ENCODE measurements at places on chromosomes 5 and 9. TPM values are rescaled to one million over a fixed set of nuclear protein-coding genes. Genes with fewer than 3 reads are reported as not detected.

- peak; percentile 88 for DNase-seq
Observed at GRCh38 chr5:10479154-10479721, 37.6 kb downstream of the ROPN1L start.

GRCh38 chr5:178433273-178433775 lies 156.9 kb downstream of the COL23A1 start:
- no peak for DNase-seq

DNA sequence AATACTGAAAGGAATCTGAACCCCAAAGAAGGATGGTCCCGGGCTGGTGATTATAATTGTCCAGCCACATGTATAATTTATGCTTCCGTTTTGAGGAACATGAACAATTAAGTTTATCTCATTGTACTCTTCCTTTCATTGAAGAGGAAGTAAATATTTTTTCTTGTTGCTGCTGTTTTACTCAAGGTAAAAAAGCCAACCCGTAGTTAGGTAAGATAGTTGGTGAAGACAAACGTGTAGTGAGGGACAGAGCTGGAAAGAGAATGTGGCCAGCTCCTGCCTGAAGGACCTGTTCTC lies 5.1 kb downstream of the RCL1 start:
- DNase-seq, result no peak

DNA sequence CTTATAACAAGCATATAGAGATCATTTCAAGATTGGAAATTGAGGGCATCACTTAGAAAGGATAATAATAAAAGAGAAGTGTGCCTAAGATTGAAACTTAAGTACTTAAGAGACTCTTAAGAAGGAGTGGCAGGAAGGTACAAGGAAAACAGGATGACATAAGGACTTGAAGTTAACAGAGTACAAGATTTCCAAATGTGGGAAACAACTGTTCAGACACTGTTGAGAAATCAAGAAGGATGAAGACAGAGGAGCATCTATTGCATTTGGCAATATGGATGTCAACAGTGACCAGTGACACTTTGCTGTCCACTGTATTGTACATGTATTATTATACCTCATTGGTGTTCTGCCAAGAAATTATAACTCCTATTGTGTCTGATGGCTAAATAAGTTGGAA lies 157.8 kb upstream of the PTGER4 start:
- peak; percentile 31 for DNase-seq

GRCh38 chr5:81006947-81007636 lies 46.9 kb downstream of the RASGRF2 start:
- DNase-seq, result no peak

DNA sequence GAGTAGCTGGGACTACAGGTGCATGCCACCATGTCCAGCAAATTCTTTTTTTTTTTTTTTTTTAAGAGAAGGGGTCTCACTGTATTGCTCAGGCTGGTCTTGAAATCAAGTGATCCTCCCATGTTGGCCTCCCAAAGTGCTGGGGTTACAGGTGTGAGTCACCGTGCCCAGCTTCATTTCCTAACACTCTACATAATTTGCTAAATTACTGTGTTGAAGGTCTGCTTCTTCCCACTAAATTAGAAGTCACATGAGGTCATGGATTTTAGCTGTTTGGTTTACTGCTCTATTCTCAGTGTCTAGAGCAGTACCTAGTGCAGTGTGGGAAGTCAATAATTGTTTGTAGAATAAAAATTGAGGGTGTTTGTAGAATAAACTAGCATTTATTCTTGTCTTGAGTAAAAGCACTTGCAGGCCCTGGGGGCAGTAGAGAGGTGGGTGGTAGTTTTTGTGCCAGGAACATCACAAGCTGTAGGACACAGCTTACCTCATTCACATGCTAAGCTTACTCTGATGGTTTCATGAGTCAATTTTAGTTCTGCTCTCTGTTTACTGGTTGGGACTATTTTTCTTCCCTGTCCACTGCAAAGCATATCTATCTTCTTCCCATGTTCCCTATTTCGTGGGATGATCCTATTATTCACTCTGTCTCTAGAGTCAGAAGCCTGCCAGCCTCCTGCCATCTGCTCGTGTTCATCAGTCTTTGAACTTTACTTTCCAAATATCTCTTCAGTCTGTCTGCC lies 7.0 kb downstream of the TEX48 start:
- DNase-seq, result peak; percentile 45

GRCh38 chr9:7376833-7377232 lies 422.7 kb downstream of the DMAC1 start:
- DNase-seq, result no peak

GRCh38 chr9:134318941-134319305 lies 7.3 kb upstream of the RXRA start:
- no peak for DNase-seq

Gene GCNT4
- total RNA-seq, result 1.8 TPM

Gene NDFIP1
- total RNA-seq, result 50.8 TPM

- DNase-seq, result no peak
Observed at GRCh38 chr5:14806456-14806855, 65.1 kb downstream of the ANKH start.
